ENCODE measurements at places on chromosomes 12 and 14. TPM values are rescaled to one million over a fixed set of nuclear protein-coding genes. Genes with fewer than 3 reads are reported as not detected.

CLEC1B gene
- not detected for total RNA-seq

- DNase-seq = no peak
Observed at GRCh38 chr12:122875590-122876220, 20.2 kb downstream of the VPS37B start.

KRT71 gene
- not detected for total RNA-seq

GLI1 gene
- total RNA-seq = 20.6 TPM

DNA sequence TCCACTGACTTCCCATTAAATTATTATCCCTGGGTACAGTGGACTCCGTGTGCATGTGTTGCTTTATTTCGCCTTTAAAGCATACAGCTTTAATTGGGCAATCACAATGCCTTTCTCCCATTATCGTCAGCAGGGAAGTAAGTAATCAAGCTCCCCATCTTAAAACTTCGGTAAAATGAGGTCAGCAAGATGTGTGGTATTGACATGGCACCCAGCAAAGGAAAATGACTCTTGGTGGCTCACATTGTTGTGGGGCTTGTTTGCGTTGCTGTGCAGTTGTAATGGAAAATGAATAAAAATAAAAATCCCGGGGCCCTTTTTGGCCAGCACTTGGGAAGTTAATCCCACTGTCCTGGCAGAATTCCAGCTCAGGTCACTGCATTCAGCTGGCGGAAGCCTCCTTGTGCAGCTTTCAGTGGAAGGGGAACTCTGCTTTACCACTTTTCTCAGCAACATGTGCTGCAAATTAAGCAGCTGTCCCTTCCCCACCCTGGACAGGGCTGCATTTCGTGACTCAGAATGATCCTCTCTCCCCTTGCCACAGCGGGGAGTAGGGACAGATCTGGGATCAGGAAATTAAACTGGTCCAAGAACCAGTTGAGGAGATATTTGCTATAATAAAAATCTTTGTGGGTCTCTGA, 13.9 kb upstream of the ATP2A2 start:
- DNase-seq = no peak

TMEM263 gene
- total RNA-seq = 14.5 TPM

TAS2R10 gene
- total RNA-seq = not detected

- DNase-seq = no peak
Observed at GRCh38 chr12:124753228-124753591, 110.5 kb downstream of the SCARB1 start.

OAS1 gene
- total RNA-seq = not detected

DNA sequence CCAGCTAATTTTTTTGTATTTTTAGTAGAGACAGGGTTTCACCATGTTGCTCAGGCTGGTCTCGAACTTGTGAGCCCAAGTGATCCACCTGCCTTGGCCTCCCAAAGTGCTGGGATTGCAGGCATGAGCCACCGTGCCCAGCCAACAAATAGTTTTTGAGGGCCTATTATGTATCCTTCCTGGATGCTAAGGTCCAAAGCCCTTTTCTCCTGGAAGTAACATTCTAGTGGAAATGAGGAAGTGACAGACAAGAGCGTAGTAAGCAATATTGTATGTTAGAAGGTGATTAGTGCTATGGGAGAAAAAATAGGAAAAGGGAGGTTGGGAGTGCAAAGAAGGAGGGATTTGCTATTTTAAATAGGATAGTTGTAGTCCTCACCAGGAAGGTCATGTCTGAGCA, 9.0 kb upstream of the CGRRF1 start:
- no peak for DNase-seq

RAD51B gene
- total RNA-seq = 14.9 TPM

- no peak for DNase-seq
Observed at GRCh38 chr12:56528846-56529245, 7.2 kb downstream of the RBMS2 start.

FSCB gene
- not detected for total RNA-seq

NDRG2 gene
- 27.2 TPM for total RNA-seq

DNA sequence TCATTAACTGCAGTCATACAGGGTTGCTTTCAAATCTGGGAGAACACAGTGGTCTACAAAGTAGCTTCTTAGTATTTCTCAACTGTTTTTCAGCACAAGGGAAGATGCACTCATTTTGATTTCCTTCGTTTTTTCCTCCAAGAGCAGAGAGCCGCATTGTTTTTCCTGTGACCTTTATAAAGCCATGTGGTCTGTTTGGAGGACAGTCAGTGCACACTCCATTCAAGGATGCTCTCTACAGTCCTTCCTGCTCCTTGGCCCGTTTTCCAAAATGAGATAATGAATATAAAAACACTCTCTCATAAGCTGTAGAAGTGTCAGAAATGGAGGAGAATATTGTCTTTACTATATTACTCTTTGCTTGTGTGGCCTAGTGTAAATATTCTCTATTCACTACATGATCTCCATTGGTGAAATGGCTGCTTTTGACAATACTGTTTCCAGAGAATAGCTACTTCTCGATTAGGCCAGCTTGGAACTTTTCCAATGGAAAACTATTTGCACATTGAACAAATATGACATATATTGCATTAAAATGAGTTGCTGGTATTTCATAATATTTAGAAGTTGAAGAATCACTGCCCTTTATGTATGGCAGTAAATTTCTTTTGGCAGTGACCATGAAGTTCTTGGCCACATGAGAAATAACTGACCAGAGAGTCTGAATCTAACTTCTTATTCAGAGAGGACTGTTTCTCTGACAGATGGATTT, 393.1 kb upstream of the RGS6 start:
- no peak for DNase-seq

DNA sequence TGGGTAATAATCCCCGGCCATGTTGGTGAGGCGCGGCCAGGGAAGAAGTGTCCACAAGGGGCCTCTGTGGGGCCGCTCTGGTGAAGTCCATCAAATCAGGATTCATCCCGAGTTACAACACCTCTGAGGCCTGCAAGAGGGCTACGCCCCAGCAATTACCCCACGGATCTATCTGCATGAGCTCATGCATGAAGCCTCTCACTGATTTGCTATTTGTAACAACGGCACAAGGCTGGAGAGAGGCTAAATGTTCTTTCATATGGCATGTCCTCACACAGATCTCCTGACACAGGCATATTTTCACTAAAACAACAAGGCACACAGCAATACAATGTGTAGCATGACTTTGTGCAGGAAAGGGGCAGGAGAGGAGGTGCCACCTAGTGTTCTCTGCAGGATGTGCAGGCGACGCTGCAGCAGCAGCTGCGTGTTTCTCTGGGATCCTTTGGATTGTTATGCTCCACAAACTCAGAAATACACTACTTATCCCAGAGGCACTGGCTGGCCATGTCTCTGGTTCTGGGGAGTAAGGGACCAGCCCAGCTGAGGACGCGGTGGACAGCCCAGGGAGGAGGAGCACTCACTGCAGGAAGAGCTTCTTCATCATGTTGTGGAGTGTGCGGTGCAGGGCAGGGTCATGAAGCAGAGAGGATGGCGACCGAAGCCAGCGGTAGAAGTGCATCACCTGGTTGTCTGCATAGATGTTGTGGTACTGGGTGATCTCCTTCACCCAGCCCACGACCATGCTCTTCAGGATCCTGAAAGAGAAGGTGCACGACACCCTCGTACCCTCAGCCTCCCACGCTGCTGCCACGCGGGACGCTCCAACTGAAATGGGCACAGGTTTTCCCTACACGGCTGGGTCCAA, 20.2 kb downstream of the P2RX2 start:
- peak; percentile 60 for DNase-seq

DNA sequence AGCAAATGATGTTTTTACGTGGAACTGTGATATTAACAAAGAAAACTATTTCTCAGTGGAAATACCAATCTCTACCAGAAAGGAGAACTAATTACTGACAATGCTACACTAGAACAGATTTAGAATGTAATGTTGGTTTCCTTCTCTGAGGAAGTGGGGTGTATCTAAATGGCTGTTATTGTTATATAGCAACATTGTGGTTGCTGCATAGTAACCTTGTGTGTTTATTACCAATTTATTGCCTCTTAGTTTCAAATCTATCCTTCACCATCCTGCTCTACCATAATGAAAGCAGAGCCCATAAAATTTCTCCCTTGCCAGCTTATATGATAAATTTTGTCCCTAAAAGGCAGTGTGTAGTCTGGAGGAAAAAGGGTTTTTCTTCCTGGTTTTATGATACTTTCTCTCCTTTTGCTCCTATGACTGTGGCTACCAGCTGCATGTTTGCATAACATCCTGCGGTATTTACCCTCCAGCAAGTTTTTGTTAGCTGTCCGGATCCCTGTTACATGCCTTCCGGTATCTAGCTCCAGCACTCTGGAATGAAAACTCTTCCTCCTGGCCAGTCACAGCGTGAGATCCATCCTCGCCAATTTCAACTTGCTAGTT, 5.7 kb upstream of the KLRK1 start:
- no peak for DNase-seq

DNA sequence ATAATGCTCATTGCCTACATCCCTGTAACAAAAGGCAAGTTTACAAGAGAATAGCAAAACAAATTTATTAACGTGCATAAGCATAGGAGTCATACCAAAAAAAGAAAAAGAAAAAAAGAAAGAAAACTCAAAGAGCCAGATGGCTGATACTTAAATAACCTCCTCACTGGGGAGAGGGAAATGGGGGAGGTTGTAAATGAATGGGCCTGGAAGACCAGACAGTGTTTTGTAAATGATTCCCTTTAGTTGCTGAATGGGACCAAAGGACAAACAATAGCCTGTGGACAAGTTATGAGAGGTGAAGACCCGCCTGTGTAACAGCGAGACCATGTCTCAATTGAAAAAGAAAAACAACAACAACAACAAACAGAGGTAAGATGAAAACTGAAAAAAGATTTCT, 35.3 kb downstream of the CAPS2 start:
- no peak for DNase-seq

GRCh38 chr14:53947452-53948204, 9.0 kb downstream of the BMP4 start:
- no peak for DNase-seq

DNA sequence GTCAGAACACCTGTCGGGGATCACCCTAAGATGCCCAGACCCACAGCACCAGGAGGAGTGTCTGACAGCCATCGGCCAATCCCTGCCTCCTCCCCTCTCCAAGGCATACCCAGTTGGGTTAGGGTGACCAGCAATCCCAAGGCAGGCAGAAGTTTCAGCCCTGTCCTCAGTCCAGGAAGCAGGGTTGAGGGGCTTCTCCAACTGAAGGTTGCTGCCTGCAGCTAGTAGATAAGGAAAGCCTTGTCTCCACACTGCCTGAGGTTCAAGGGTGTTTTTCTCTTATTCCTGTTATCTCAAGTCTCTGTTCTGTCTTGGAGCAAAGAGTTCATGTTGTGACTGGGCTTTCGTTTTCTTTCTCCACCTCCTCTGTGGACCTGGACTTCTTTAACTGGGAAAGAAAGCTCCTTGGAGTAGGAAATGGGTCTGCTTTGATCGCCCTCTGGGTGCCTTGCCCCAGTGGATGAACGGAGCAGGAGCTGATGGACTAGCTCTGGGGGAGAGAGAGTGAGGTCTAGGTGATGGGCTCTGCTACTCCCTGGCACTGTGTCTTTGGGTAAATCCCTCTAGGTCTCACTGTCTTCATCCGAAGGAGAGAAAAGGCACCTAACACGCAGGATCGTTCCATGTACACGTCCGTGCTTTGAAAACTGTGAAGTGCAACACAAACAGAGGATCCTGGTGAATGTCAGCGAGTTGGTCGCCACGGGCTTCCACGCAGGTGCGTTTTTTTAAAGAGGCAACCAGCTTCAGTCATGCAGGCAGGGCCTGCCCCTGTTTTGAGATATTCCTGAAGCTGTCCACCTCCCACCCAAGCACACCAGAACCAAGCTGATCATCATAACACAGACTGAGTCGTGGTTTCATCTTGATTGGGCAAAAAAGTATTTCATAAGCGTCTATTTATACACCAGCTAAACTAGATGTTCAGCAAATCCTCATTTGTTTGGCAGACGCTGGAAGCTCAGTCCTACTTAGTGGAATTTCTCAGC, 52.5 kb upstream of the FOXN3 start:
- DNase-seq = no peak

GRCh38 chr12:65015850-65016249, 105.3 kb downstream of the WIF1 start:
- DNase-seq = no peak

GRCh38 chr14:89773644-89774316, 180.8 kb downstream of the EFCAB11 start:
- peak; percentile 61 for DNase-seq

DNA sequence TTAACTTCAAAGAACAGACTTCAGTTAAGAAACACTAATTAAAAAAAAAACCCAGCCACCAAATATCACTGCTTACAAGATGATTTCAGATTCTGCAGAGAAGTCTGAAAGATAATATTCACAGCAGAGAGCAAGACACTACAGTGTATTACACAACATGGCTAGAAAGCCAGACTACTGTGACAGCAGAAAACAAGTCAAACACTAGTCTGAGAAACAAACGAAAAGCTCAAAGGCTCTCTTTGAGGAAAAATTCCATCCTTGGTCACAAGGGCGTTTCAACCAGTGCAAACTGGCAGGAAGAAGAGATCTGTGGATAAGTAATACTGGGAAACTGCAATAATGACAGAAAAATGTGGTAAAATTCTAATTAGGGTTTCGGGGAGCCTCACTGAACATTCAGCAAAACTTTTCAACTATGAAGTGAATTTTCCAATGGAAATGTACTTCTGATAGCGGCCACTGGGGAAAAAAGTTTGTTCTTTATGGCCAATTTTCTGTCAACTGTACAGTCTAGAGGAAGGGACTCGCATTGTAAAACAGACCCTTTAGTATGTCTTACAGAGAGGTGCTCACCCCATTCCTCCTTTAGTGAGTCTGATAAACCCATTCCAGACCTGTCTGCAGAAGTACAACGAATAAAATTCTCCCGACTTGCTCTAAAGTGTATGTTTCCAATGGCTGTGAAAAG, 50.4 kb downstream of the ACADS start:
- no peak for DNase-seq

SIX1 gene
- 0.46 TPM for total RNA-seq

LRIG3 gene
- total RNA-seq = 9.3 TPM

UBR7 gene
- 28.4 TPM for total RNA-seq

PIWIL1 gene
- not detected for total RNA-seq

DNA sequence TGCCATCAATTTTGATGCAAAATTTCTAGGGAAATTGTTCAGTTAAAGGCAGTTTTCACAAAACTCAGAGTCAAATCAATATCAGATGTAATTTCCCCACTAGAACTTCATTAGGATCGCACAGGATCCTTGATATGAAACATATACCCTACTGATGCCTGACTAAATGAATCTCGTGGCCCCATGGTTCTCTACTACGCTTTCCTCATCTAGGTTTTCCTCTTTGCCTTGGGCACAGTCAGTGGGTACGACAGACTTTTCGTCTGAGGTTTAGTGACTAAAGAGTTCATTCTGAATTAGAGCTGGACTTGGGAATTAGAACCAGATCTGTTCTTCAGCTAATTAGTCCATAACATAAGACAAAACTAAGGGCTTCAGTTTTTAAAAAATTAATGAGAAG, 42.5 kb upstream of the GNPNAT1 start:
- DNase-seq = no peak

DNM1L gene
- total RNA-seq = 93.9 TPM
